ENCODE measurements at places on chromosomes 7 and 10. TPM values are rescaled to one million over a fixed set of nuclear protein-coding genes. Genes with fewer than 3 reads are reported as not detected.

The PSD gene
- total RNA-seq = 101 TPM

The POT1 gene
- 80.9 TPM for total RNA-seq

The SPAM1 gene
- total RNA-seq = not detected

The PILRA gene
- 1.1 TPM for total RNA-seq

The FAM237B gene
- total RNA-seq = not detected

The PCGF6 gene
- total RNA-seq = 12.5 TPM

The STRIP2 gene
- total RNA-seq = 0.94 TPM

The SLC39A12 gene
- 2.2 TPM for total RNA-seq

The CFAP43 gene
- total RNA-seq = 16.7 TPM

The ASIC3 gene
- 0.62 TPM for total RNA-seq

The ZNF777 gene
- total RNA-seq = 4.1 TPM

The ELMO1 gene
- 78.9 TPM for total RNA-seq

The ACTR3C gene
- total RNA-seq = 7.3 TPM

The CNNM1 gene
- 3.1 TPM for total RNA-seq

The FAM25G gene
- total RNA-seq = not detected

The MSANTD7 gene
- 34.3 TPM for total RNA-seq

The LRRN3 gene
- total RNA-seq = 187 TPM

The BEND7 gene
- total RNA-seq = 4.8 TPM

The INMT gene
- 0.16 TPM for total RNA-seq

The NKX1-2 gene
- total RNA-seq = 0.47 TPM

The SHTN1 gene
- total RNA-seq = 54.1 TPM

Data from occipital lobe (tissue), 3 donors.